Urothelium cell line (cell line): ENCODE measurements at places on chromosomes 12 and 14.

GRCh38 chr12:127515941-127516340 is 751.0 kb upstream of the TMEM132C start:
- no peak for DNase-seq

- no peak for DNase-seq
Measured at GRCh38 chr14:64800000-64800399, 79.7 kb downstream of the SPTB start.

DNA sequence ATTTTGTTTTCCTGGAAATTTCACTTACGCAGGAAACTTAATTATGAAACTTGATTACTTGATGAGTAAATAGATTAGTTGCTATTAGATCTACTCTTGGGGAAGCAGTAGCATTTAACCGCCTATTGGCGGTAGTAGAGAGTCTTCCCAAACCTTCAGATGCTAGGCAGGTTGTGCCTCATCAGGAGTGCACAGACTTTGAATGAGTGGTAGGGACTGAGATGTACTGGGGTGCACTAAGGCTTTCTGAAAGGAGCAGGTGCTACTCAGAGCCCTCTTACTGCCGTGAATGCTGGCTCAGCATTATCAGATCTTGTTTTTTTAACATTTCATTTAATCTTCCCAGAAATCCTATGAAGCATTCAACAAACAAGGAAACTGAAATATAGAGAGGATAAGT is 7.7 kb downstream of the GATC start:
- no peak for DNase-seq

DNA sequence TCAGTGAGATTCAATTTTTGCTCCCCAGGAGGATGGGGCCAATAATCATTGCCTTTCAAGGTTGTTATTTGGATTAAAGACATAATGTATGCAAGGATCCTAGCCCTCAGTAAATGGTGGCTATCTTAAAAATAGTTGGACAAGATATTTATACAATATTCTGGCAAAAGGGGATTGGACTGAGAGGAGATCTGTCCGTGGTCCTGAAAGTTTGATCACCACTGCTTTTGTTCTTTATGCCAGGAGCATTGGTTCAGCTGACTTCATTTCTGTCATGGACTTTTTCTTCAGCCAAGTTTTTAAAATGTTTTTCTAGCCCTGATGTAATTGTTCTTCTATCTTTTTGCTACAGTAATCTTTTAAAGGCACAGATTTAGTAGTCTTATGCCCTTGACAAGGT is 70.2 kb upstream of the TCL1A start:
- DNase-seq: peak; percentile 21

GRCh38 chr14:23140371-23140770 is 21.3 kb upstream of the CEBPE start:
- no peak for DNase-seq

DNA sequence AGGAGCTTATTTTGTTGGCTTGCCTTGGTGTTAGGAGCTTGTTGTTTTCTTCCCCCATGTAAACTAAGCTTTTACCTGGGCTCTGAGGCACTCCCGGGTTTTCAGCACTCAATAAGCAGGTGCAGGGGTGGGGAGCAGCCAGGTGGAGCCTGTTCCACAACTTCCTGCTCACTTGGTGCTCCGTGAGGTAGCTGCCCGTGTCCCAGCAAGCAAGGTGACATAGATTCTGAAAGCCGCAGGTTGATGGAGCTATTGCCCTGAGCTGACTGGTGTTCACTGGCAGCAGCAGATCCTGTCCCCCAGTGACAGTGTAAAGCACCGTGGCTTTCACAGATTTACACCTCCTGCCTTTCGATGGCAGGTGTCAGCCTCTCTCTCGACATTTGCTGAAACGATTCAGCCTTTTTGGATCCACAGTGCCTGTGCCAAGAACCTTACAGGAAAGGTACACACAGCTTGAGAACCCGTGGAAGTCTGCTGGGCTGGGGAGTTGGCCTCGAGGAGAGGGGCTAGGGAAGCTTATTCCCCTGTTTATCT is 295.7 kb upstream of the FKBP4 start:
- DNase-seq: no peak

- peak; percentile 14 for DNase-seq
Measured at GRCh38 chr14:101230161-101230850, 326.8 kb upstream of the RTL1 start.

GRCh38 chr12:96195845-96196451 is 1.8 kb downstream of the ELK3 start:
- DNase-seq: peak; percentile 36

DNA sequence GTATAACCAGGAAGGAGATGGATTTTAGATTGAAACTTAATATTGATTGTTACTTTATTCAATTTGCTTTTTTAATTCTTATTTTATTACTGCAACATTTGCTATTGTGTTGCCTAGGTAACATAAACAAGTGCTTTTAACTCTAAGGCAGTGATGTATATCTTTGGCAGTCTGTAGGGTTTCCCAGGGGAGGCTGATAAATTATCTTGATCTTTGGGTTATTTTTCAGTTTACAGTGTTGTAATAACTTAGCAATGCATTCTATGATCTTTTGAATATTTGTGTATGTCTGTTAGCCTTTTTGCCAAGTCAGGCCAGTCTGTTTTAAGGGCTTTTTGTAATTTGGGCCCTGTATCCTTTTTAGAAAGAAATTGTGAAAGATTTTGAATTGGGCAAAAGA is 7.8 kb upstream of the DTD2 start:
- DNase-seq: no peak

- peak; percentile 59 for DNase-seq
Measured at GRCh38 chr12:54977155-54977554, 7.4 kb downstream of the TESPA1 start.

GRCh38 chr12:48956279-48957140 is 777 bp downstream of the ARF3 start:
- DNase-seq: peak; percentile 91
